ENCODE measurements at places on chromosomes 3 and 15.

DNA sequence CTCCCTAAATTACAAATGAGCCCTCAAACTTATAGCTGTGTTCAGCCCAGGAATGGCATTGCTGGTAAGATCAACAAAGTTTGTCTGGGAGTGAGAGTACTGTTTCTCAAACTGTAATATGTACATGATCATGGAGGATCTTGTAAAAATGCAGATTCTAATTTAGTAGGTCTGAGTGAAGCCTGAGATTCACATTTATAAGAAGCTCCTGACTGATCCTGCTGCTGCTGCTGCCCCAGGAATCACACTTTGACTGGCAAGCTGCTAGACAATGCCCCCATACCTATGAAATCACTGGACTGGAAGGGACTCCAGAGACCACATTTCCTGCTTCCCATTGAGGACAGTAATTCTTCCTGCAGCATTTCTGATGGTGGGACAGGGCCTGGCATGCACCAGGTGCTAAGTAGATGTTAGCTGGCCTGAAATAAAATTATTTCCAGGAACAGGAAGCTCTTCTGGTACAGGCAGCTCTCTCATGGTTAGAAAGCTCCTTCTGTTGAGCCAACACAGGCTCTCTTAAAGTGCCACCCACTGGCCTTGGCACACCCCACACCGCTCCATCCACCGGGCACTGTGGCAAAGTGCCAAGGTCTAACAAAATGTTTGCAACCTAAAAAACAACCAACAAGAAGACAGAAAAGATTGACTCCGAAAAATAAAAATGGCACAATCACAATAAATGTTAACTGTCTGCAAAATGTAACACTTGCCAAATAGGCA lies 36.7 kb upstream of the ZNF710 start:
- H3K36me3 ChIP-seq: no peaks in the 10 kb centered on the region
- no peaks in the 10 kb centered on the region for H3K27me3 ChIP-seq
- H3K4me3 ChIP-seq: no peak overlapping the region
- DNase-seq: no peak
- peaks cover 4% of the 10 kb centered on the region for H3K4me1 ChIP-seq
- no peak overlapping the region for H3K27ac ChIP-seq

DNA sequence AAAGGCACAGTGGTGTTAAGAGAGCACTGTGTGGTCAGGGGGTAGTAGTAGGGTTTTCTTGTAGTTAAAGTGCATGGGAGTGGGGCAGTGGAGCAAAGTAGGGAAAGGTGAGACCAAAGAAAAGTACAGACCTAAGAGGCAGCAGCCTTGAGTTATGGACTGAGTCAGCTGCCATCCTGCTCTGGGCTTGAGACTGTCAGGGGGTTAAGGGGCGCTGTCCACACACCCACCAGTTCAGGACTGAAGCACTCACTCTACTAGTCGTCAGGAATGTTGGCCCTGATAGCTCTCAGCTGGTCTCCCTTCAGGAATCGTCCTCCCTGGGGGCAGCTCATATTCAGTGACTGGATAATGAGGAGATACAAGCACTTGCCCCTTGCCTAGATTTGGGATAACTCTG lies 7.9 kb downstream of the CCR4 start:
- H3K36me3 ChIP-seq: peaks cover 3% of the 10 kb centered on the region
- H3K27ac ChIP-seq: peak overlapping the region; percentile 99
- no peaks in the 10 kb centered on the region for H3K27me3 ChIP-seq
- no peak for DNase-seq
- peak overlapping the region; percentile 33 for H3K4me3 ChIP-seq

- no peak for DNase-seq
- no peak overlapping the region for H3K4me3 ChIP-seq
- peaks cover 20% of the 10 kb centered on the region for H3K27me3 ChIP-seq
- no peaks in the 10 kb centered on the region for H3K4me1 ChIP-seq
Observed at GRCh38 chr3:110568246-110568645, 503.4 kb upstream of the NECTIN3 start.

GRCh38 chr3:59818919-59819300 lies 769.1 kb upstream of the CFAP20DC start:
- H3K27me3 ChIP-seq: peaks cover 17% of the 10 kb centered on the region
- H3K36me3 ChIP-seq: no peaks in the 10 kb centered on the region
- H3K4me1 ChIP-seq: peaks cover 5% of the 10 kb centered on the region
- no peak for DNase-seq
- no peak overlapping the region for H3K27ac ChIP-seq

DNA sequence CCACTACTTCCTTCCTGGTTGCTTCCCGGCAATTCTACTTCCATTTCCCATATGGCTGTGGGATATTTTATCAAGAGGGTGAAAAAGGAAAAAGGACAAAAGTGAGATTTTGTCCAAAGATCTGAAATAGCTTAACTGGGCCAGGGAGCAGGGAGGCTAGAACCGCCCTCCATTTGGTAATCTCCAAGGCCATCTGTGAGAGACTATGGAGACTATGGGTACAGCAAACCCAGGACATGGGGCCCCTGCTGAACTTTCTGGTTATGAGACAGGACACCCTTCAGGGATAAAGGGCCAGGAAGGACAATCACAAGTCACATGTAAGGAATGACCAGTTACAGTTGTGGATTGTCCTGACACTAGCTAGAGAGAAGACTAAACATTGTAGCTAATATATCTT lies 24.3 kb downstream of the ZSCAN2 start:
- H3K27ac ChIP-seq: no peak overlapping the region
- H3K4me1 ChIP-seq: peaks cover 5% of the 10 kb centered on the region
- no peaks in the 10 kb centered on the region for H3K27me3 ChIP-seq
- peaks cover 9% of the 10 kb centered on the region for H3K36me3 ChIP-seq

GRCh38 chr3:8761866-8762265 lies 7.5 kb downstream of the OXTR start:
- H3K27me3 ChIP-seq: peaks cover 42% of the 10 kb centered on the region
- no peak overlapping the region for H3K4me3 ChIP-seq
- no peaks in the 10 kb centered on the region for H3K36me3 ChIP-seq
- no peak for DNase-seq
- H3K4me1 ChIP-seq: peaks cover 2% of the 10 kb centered on the region

GRCh38 chr15:64112904-64113303 lies 17.1 kb downstream of the SNX1 start:
- H3K27ac ChIP-seq: no peak overlapping the region
- no peak overlapping the region for H3K4me3 ChIP-seq
- no peaks in the 10 kb centered on the region for H3K27me3 ChIP-seq
- DNase-seq: no peak
